ENCODE measurements at places on chromosomes 3 and 15. TPM values are rescaled to one million over a fixed set of nuclear protein-coding genes. Genes with fewer than 3 reads are reported as not detected.

DNA sequence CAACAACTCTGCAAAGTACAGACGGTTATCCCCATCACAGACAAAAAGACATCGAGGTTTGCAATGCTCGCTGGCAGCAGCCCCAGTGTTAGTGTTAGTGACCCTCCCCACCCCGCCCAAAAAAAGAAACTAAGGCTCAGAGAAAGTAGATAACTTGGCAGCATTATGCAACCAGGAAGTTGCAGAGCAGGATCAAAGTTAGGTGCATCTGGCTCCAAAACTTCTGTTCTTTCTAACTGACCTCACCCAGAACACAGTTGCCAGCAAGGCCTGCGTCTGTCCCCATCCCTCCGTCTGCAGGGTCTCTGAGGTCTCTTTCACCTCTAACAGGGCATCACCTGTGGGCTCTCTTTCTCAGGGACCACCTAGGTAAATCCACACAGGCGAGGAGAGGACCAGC is 51.5 kb downstream of the BDH1 start:
- no peak for DNase-seq

GOLGA8T gene
- not detected for polyA plus RNA-seq

GHSR gene
- polyA plus RNA-seq: not detected

GRCh38 chr15:96218623-96219455 is 111.7 kb upstream of the NR2F2 start:
- DNase-seq: no peak

GRCh38 chr3:160210799-160211221 is 14.4 kb upstream of the C3orf80 start:
- DNase-seq: no peak

DNA sequence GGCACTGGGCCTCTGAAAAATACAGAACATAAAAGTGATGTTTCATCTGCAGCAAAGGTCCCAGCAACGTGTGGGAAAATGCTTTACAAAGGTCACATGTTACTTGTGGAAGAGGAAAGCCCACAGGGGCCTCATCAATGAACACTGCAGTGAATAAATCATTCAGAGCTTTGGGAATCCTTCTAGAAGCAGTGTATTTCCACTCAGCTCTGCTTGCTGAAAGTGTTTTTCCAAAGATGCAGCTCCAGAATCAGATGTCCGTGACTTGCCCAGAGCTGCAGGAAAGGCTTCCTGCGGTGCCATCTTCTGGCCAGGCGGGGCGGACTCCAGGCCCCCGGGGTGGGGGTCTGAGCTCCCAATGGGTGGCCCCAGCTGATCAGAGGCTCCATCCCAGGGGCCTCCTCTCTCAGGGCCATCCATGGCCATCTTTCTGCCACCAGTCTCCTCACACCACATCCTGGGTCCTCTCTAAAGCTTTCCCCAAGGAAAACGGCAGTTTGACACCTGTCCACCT is 81.5 kb downstream of the C3orf70 start:
- DNase-seq: no peak

TTLL13 gene
- polyA plus RNA-seq: 0.37 TPM

GRCh38 chr3:142628801-142629200 is 32.6 kb downstream of the PLS1 start:
- DNase-seq: no peak

GPR160 gene
- polyA plus RNA-seq: 2.9 TPM
